Cerebellar cortex (tissue), 1 donor: ENCODE measurements at places on chromosomes 4 and X.

- peak; percentile 40 for DNase-seq
Measured at GRCh38 chr4:165926307-165926706, 53.3 kb downstream of the TLL1 start.

GRCh38 chr4:89788206-89789072 is 48.5 kb downstream of the SNCA start:
- peak; percentile 58 for DNase-seq

- DNase-seq: no peak
Measured at GRCh38 chrX:134619838-134620237, 38.4 kb downstream of the PLAC1 start.

GRCh38 chr4:183364025-183364424 is 41.8 kb upstream of the CLDN24 start:
- DNase-seq: no peak

GRCh38 chrX:6679988-6680387 is 145.1 kb upstream of the VCX3A start:
- no peak for DNase-seq
